Heart left ventricle (tissue), 16 donors: ENCODE measurements at places on chromosomes 5 and 9.

GRCh38 chr5:109589986-109590385 is 99.7 kb upstream of the MAN2A1 start:
- DNase-seq: no peak

GRCh38 chr9:8019636-8020035 is 220.1 kb upstream of the DMAC1 start:
- DNase-seq: no peak

DNA sequence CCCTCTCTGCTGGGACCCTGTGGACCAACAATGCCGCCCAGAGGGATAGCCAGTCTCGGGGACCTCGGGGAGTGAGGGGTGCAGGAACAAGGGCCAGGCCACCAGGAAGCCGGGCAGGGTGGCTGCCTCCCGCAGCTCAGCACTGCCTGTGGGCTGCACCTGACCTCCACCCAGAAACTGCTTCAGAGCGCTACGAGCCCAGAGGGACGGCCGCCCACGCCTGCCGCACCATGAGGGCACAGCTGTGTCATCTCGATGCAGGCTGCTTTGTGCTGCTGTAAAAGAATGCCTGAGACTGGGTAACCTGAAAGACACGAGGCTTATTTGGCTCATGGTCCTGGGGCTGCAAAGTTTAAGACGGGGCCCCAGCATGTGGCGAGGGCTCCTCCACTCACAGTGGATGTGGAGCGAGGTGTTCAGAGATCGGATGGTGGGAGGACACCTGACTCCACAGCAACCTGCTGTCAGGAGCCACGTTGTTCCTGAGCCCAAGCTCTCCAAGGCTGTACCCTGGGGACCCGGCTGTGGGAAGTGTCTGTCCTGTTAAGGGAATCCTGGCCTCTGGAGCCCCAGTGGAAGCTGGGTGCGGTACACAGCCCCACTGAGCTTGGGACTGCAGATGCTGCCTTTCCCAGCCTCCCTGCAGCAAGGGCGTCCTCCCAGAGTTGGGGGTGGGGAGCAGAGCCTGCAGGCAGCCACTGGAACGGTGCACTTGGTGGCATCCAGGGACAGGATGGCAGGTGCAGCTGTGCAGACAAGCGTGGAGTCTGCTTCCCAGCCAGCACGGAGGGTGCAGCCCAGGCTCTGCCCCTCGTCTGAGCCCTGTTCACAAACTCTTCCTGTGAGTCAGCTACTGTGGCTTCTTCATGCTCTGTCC is 11.8 kb upstream of the ZDHHC11 start:
- no peak for DNase-seq

GRCh38 chr9:37424686-37425297 is 2.3 kb downstream of the GRHPR start:
- DNase-seq: no peak
